NCI-H2171 (cell line): ENCODE measurements at places on chromosomes 16 and 17.

- DNase-seq = no peak
Measured at GRCh38 chr17:43403846-43404245, 5.1 kb downstream of the ARL4D start.

DNA sequence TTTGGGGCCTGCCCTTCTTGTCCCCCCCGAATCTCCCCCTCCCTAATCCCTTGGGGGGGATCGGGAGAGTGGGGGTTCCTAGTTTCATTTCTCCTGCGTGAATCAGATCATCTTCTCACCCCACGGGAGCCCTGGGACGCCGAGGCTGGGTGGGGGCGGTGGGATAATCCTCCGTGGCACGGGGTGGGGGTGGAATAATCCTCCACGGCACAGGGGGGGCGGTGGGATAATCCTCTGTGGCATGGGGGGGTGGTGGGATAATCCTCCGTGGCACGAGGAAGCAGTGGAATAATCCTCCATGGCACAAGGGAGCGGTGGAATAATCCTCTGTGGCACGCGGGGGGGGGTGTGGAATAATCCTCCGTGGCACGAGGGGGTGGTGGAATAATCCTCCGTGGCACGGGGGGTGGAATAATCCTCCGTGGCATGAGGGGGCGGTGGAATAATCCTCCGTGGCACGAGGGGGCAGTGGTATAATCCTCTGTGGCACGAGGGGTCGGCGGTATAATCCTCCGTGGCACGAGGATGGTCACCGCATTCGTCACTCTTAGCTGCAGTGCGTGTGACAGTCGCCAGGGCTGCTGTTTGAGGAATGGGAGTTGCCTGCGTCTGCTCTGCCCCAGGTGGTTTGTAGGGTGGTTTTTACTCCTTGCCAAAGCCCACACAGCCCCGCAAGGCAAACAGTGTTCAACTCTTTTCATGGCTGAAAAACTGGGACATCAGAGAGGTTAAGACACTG is 156.9 kb downstream of the LAT start:
- DNase-seq = no peak

- DNase-seq = peak; percentile 8
Measured at GRCh38 chr17:385178-385835, 32.7 kb upstream of the RPH3AL start.

DNA sequence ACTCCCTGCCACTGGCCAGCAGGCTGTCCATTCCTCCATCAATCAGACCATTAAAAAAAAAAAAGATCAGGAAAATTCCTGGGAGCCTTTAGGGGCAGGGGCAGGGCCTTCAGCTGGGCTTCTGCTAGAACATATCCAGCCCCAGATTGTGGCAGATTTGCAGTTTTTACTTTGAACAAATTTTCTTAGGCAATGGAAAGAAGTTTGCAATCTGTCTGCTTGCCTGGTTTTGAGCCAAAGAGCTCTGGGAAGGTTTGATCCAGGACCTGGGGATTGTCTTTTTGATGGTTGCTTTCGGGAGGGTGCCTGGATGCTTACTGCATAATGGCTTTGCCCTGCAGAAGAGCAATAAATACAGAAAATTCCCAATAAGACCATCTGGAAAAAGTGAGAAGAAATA is 145.9 kb downstream of the SHISA9 start:
- no peak for DNase-seq

GRCh38 chr17:16328997-16329396 is 24.3 kb downstream of the CENPV start:
- peak; percentile 65 for DNase-seq

- DNase-seq = no peak
Measured at GRCh38 chr17:33169580-33170285, 123.4 kb downstream of the ASIC2 start.

DNA sequence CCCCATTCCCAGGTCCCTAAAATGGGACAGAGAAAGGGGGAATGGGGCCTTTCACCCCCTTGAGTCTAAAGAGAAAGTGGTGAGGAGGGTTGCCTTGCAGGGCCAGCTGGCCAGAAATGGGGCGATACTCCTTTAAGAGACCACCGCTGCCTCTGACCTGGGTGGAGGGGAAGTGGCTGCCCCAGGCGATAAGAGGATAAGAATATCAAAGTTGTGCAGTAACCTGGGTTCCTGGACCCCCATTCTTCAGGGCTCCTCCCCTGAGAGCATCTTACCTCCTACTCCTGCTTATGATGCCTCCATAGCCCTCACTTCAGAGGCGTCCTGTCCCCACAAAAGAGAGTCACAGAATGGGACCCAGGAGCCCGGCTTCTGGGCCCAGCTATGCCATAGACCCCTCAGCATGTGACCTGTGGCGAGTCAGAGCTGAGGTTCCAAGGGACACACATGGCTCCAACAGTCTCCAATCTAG is 5.2 kb upstream of the TSPOAP1 start:
- DNase-seq = no peak

GRCh38 chr16:53704445-53704813 is 473 bp downstream of the FTO start:
- no peak for DNase-seq

DNA sequence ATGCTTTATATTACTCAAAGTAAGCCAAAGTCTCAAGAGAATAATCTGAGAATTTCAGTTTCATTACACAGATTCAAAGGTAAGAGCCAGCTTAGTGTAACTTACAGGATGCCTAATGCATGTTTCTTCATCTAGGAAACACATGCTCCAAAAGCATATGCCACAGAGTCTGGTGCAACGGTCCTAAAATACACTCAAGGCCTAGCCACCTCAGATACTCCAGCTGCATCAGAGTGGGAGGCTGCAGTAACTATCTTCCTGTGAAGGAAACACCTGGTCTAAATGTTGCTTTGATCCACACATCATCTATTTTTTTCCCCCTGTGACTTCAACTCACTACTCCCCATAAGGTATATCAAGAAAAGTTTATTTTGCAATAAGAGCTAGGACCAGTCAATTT is 51.6 kb upstream of the CORO6 start:
- peak; percentile 9 for DNase-seq

DNA sequence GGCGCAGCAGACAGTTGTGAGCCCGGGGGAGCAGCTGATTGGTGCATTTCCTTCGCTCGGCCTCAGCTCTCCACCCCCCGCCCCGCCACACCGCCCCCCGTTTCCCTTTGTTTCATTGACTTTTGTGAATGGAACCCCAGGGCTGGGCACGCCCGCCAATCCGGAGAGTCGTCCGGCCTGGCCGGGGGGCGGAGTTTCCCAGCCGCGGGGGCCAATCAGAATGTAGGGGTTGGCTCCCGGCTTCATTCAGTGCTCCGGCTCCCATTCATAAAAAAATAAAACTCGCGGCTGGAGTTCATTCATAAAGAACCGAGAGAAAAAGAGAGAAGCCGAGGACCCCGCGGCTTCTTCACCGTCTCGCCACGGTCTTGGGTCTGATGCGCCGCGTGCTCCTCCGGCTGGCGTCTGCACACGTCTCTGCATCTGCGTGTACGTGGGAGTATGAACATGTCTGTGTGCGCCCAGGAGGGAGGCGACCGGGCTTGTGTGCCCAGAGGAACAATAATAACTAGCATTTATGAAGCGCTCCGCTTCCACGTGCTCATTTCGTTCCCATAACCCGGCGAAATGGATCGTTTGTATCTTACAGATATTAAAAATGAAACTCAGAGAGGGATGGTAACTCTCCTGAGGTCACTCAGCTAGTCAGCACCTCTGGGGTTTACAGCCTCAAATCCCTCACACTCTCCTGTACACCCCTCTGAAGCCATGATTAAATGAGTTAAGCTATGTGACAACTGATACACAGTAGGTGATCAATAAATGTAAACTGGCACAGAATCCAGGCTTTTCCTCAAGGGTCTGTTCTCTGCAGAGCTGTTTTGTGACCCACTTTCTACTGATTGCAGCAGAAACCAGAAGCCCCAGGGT is at the start of gene ETV4:
TSS of gene ETV4 (minus strand) at position 22 of the 870 bp plus-strand sequence. CDS start 723 bp downstream, outside the sequence.
- peak; percentile 87 for DNase-seq

- no peak for DNase-seq
Measured at GRCh38 chr17:64045176-64045575, 24.7 kb upstream of the ICAM2 start.

DNA sequence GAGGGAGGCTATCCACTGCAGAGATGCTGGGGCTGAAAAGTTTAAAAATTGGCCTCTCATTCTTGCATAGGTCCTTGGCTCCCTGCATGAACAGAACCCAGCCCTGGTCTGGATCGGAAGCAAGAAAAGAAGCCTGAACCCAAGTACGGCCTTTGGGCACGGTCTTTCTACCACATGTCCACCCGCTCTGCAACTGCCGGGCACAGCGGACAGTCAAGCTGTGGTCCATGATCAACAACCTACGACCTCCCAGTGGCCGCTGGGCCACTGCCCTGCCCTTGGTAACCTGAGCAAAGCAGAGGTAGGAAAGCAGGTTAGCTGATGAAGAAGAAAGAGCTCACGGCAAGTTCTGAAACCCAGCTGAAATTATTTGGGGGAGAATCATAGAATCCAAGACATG is 3.6 kb downstream of the ABCC12 start:
- no peak for DNase-seq

GRCh38 chr17:75877752-75878173 is 618 bp downstream of the TRIM47 start:
- peak; percentile 72 for DNase-seq

DNA sequence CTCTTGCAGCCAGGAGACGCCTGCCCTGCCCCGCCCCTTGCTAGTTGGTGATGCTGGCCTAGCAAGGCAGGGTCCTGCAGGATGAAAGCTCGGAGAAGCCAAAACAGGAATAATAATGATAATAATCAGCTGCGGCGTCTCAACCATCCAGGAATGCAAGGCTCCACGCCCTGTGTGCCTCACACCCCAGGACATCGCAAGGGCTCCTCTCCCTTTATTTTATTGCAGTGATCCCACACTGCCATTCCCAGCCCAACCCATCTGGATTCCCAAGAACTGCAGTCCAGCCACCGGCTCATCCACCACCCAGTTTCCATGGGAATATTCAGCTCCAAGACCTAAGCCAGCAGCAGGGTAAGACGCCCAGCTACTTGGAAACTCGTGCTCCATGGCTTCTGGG is 21.0 kb upstream of the ZNF652 start:
- DNase-seq = no peak

DNA sequence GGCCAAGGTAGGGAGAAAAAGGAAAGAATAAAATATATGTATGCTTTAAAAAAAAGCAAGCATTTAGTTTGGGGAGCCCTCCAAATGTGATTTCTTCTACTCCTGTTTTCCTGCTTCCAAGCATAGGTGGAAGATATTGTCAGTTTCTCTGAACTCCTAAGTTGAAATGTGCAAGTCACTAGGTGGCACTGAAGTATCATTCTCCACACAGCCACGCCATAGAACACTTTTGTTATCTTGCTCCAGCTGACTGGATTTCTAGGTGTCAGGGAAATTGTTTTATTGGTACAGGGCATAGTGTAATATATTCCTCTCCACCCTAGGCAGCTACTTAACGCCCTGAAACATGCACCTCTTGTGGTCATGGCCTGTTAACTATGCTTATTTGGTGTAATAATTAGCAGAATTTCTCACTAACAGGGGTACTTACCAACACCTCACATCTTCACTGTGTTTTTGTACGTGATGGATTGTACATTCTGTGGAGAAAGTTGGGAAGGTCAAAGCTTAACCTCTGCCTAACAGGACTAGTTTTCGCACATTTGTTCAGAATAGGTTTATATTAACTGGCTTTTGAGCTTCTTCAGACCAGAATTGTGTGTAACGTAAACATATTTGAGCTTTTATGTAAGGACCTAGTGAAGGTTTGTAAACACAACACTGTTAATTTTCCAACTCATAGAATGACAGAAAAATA is 69.3 kb downstream of the FTO start:
- peak; percentile 41 for DNase-seq

DNA sequence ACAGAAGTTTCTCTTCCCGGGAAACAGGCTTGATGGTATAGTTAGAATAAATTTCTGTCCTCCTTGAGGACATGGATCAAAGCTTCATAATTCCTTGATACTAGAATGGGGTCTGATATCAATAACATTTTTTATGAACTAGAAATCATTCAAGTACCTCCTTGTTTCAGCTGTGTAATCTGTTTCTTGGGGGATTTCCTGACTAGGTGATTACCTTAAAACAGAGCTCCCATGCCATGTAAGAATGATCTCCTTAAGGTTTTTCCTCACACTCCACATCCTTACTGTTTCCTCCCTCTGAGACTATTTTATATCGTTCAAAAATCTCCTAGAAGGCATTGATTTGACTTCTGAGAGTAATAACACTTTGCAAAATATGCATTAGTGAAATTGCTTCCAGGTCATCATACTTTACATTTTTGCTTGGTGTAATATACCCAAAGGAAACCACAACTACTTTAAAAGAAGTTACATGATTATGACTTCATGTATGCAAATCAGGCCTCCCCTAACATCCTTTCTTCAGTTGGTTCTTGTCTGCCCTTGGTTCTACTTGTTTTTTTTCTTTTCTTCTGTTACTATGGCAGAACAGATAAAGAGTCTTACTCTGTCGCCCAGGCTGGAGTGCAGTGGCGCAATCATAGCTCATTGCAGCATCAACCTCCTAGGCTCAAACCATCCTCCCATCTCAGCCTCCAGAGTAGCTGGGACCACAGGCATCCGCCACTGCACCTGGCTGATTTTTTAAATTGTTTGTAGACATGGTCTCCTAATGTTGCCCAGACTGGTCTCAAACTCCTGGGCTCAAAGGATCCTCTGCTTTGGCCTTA is 388.8 kb downstream of the ZFHX3 start:
- no peak for DNase-seq

DNA sequence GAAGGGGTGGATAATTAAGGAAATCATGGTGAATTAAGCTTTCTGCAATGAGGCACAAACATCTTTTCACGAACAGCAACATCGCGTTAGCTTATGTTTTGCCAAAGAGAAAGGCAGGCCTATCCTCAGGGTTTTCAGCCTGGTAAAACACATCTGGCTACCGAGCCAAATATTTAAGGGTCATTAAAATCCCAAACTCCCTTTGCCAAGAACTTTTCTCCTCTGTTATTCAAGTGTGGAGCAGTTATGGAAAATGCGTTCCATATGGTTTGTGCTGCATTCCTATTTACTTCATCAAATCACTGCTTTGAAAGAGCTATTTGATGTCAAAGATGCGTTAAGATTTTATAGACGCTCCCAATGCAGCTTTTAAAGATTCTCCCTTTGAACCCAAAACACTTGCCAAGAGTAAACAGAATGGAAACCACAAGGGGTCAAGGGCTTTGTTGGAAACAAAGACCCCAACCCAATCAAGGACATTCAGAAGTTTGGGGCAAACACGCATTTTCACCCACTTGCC is 308.3 kb upstream of the CDH5 start:
- DNase-seq = no peak

- no peak for DNase-seq
Measured at GRCh38 chr16:71711789-71712188, 12.7 kb downstream of the PHLPP2 start.

- DNase-seq = no peak
Measured at GRCh38 chr16:57476546-57477410, 9.5 kb downstream of the DOK4 start.

DNA sequence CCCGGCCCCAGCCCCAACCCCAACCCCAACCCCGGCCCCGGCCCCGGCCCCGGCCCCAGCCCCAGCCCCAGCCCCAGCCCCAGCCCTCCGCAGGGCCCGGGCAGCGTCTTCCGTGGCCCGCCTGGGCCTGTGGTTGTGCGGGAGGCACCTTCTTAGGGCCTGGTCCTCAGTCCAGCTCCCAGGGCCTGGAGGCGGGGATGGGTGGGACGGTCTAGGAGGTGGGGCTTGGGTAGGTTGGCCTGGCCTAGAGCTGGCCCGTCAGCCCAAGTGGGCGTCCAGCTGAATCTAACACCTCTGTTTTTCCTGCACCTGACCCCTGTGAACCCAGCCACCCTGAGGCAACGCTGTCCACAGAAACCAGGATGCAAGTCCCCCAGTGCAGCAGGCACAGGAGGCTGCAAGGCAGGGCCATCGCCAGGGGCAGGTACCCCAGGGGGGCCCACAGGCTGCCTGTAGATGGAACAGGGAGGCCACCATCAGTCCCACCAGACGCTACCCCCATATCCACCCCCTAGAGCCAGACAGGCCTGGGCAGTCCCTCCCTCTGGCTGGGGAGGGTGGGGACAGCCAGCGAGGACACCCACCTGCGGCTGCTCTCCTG is 8.8 kb downstream of the MSLN start:
- DNase-seq = no peak
